Effector CD8-positive, alpha-beta T cell (primary cell): ENCODE measurements at places on chromosomes 3 and 15.

DNA sequence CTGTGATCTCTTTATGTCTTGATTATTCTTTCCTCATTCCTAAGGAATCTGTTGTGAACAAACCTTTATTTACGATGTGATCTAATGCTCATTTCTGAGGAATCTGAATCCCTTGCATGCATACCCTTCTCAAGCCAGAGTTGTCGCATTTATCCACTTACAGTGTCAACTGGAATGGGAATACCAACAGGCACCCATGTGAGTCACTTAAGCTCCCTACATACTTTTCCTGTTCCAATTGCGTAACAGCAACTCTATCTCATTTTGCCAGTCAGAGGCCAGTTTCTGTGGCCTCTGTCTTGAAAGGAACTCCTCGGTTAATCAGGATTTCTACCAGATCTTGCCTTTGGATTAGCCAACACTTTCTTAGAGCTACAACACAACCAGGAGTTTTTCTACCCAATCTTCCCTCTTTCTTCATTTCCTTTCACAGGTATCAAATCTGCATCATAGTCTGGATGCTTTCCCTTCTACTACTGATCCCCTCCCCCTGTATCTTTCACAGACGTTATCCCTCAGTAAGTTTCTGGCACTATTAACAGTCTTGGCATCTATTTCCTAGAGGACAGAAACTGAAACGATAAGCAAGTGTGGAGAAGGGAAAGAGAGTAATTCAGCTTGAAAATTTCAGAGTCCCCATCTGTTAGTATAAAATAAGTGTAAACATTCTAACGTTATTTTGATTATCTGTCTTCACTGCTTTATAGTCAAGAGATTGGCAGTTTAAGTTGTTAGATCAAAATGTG, 66.8 kb upstream of the BCHE start:
- DNase-seq = no peak

DNA sequence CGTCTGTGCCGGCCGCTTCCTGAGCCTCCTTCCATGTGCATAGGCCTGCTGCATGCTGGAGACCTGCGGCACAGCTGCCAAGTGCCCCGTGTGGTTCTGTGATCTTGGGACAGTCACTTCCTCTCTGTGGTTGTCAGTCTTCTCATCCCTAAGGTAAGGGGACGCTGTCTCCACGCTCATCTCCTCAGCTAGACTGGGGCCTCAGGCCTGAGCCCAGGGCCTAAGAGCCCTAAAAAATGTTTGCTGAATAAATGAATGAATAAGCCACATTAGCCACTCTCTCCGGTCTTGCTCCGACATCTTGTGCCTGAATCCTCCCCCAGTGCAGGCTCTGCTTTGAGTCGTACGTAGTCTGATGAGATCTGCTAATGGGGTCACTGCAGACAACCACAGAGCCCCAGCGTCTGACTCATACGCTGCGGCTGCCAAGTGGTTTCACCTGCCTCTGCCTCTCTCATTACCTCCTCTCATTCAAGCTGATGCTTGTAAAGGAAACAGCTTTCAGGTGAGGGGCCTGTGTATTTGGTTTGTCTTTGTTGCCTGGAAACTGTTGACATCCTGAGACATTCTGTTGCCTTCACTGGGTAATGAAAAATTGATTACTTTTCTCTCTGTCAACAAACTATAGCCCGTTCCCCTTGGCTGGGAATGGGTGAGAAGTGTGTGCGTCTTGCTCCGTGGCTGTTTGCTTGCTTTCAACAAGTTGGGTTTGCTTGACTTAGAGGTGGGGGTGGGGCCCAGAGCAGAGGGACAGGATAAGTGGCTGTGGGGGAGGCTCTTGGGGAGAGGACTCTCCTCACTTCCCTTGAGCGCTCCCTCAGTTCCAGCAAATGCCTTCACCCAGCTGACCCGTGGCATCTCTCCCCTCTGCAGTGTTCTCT, 15.9 kb downstream of the RPLP1 start:
- peak; percentile 59 for DNase-seq

DNA sequence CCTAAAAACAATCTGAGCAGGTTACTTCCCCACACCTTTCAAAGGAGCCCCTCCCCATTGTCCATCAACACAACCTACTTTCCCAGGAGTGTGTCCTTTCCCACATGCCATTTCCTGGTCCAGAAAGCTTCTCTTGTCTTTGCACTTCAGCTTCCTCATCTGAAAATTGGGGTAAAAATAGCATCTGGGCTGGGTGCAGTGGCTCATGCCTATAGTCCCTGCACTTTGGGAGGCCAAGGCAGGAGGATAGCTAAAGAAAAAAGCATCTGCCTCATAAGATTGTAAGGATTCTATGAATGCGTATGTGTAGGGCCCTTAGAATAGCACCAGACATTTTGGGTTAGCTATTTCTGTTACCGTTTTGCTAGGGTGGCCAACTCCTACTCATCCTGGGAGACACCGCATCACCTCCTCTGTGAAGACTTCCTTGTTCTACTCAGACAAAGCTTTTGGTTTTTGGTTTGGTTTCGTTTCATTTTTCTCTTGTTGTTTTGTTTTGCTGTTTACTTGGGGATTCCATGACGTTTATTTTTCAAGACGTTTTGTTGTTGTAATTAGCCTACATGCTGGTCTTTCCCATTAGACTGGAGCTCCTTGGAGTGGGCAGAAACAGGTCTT, 224.4 kb upstream of the TLE3 start:
- DNase-seq = no peak

GRCh38 chr15:74227968-74228722, 8.0 kb upstream of the CCDC33 start:
- no peak for DNase-seq

- no peak for DNase-seq
Observed at GRCh38 chr15:83959477-83959876, 276.1 kb upstream of the GOLGA6L4 start.

GRCh38 chr3:187696021-187696420, 6.3 kb downstream of the RTP2 start:
- no peak for DNase-seq

GRCh38 chr3:100526613-100527346, 34.4 kb downstream of the TMEM45A start:
- DNase-seq = no peak

DNA sequence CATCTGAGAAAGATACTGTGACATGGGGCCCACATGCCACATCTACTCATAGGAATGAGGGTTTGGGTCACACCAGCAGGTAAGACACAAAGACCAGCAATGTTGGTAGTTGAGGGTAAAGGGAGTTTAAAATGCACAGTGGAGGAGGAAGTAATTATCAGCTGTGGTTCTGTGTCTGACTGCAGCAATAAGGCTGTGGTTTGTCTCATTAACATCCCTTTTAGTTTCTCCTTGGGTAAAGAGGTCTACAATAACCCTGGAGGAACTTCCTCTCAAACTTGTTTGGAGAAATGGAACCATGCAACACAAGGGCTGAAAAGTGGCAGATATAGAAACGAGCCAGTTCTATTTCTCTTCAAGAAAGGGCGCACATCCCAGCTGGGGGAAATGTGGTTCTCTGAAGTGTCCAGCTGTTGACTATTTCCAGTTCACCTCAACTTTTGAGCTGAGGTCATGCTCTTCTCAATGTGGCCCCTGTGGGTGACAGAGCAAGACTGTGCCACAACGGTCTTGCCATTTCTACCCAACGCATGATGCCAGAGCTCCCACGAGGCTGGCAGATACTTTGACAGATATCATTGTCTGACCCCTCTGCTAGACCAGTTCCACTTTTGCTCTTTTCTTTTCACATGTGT, 234.3 kb downstream of the SQOR start:
- DNase-seq = no peak

- no peak for DNase-seq
Observed at GRCh38 chr15:89078851-89079810, 9.1 kb upstream of the ABHD2 start.

- no peak for DNase-seq
Observed at GRCh38 chr3:65666448-65667091, 372.1 kb downstream of the MAGI1 start.

GRCh38 chr3:151462278-151462780, 1.5 kb upstream of the IGSF10 start:
- DNase-seq = no peak

DNA sequence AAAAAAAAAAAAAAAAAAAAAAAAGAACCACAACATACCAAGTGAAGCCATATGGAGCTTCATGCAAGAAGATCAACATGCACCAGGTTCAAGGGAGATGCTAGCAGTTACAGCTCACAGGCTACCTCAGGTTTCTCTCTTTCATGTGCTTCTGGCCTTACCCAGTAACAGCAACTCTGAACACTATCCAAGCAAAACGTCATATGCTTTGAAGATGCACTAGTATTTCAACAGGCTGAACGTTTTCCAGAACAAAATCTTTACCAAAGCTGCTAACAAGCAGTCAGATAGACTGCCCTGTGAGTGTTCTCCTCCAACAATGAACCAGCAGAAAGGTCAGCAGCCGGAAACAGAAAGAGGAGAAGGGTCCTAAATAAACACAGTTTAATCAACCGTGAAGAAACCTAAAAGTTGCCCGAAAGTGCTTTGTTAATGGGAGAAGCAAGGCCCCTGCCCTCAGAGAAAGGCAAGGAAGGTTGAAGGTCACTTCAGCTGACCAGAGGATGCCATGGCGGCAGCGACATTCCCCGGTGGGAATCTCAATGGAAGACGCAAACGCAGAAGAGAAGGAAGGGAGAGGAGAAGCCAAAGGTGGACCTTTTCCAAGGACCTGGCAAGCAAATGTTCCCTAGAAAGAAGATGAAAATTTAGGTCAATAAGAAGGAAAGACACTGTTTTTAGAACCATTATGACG, 80.1 kb downstream of the CCNL1 start:
- DNase-seq = no peak

DNA sequence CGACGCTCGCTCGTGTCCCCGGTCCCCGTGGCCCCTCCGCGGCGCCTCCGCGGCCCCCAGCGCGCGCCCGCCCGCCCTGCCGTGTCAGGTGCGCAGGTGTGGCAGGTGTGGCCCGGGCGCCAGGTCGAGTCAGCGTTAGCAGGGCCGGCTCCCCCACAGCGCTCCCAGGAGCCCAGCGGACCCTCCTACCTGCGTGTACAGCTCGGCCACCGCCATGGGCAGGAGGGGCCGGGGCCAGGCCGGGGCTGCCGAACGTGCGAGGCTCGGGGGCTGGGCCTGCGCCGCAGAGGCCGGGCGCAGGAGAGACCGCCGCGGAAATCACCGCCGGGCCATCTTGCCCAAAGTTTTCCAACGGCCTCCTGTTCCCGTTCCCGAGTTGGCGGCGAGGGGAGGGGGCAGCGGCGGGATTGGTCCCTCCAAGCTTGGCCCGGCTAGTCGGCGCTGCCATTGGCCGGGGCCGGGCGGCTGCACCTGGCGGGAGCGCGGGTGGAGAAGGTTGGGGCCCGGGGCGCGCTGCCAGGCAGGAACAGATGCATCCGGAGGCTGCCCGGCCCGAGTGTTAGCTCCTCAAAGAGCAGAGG, at the start of gene MYO5C:
Gene MYO5C (minus strand): TSS at position 384 of the 581 bp plus-strand sequence. CDS start 168 bp downstream, at position 216.
- no peak for DNase-seq

- DNase-seq = no peak
Observed at GRCh38 chr3:49616491-49616941, 57.6 kb upstream of the APEH start.

GRCh38 chr15:84001655-84002054, 233.9 kb upstream of the GOLGA6L4 start:
- DNase-seq = no peak

DNA sequence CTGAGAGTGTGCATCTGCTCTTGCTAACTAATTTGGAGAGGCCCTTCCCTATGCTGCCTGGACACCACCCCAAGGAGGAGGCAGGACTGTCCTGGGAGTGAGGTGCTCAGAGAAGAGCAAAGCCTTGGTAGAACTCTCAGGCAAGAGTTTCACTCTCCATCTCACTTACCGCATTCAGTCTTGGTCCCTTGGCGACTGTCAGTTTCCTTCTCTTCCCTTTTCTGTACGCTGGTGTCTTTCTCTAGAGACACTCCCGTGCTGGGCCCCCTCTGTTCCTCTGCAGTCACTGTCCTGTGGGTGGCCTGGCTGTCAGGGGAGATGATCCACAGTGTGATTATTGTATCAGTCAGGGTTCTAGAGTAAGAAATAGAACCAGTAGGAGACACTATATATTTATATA, 44.0 kb downstream of the IDH2 start:
- DNase-seq = no peak

DNA sequence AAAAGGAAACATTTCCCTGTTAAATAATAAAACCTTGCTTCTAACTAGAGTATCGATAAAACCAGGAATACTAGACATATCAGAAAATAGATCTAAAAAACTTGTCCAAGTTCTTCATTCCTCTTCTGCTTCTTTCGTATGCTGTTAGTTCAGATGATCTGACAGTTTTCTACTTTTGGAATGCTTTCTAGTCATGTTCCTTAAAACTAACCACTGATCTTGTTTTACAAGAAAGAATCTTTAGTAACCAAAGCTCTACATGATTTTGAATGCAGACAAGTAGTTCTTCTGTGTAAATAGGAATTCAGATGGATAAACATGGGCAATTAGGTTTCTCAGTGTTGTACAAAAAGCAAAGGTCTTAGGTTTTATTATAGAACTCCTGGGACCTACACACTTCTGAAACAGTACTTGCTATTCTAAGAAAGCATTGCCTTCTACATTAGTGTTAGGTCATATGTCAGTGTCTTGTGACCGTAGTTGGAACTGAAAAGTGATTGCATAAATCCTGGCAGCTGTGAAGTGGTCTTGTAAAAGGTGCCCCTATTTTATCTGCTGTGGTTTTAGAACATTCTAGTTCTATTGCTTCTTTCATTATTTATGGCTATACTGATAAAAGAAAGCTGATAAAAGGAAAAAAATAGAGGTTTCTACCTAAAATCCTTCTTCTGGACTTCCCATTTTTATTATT, 40.7 kb downstream of the SNRK start:
- no peak for DNase-seq

DNA sequence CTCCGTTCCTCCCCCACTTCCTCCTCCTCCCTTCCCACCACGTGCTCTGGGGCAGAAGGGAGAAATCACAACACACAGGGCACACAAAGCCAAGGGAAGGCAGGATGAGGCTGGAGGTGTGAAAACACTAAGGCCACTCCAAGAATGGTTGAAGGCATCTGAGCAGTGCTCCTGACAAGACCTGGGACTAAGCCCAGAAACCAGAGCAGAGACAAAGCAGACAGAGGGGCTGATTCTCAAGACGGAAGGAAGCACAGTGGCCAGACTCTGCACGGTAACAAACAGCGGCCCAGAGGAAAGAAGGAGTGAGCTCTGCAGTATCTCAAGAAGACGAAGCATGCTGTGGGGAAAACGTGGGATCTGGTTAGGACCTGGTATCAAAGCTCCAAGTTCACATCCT, 78.1 kb downstream of the ADCY5 start:
- no peak for DNase-seq

- no peak for DNase-seq
Observed at GRCh38 chr3:73056014-73056844, 5.2 kb upstream of the EBLN2 start.

- no peak for DNase-seq
Observed at GRCh38 chr15:75213768-75214221, 12.1 kb downstream of the C15orf39 start.

- no peak for DNase-seq
Observed at GRCh38 chr3:6125520-6125919, 735.4 kb upstream of the GRM7 start.

DNA sequence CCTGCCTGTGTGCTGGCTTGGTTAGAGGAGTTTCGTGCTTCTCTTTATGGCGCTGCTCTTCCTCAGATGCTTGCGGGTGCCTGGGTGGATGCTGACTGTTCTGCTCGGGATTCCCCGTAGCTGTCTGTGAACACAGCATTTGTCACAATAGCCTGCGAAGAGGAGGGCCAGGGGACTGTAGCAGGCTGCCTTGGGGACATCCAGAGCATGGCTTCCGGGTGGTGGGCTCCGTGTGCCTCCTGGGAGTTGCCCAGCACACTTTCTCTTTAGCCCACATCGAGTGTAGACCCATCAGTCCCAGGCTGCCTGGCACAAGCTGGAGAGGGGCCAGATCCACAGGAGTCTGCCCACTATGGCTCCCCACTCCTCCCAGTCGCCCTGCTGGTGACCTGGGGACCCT, 22.4 kb downstream of the LRRK1 start:
- DNase-seq = no peak

- no peak for DNase-seq
Observed at GRCh38 chr15:92886815-92887214, 13.3 kb upstream of the CHD2 start.
